ENCODE measurements at places on chromosomes 11 and 22.

DNA sequence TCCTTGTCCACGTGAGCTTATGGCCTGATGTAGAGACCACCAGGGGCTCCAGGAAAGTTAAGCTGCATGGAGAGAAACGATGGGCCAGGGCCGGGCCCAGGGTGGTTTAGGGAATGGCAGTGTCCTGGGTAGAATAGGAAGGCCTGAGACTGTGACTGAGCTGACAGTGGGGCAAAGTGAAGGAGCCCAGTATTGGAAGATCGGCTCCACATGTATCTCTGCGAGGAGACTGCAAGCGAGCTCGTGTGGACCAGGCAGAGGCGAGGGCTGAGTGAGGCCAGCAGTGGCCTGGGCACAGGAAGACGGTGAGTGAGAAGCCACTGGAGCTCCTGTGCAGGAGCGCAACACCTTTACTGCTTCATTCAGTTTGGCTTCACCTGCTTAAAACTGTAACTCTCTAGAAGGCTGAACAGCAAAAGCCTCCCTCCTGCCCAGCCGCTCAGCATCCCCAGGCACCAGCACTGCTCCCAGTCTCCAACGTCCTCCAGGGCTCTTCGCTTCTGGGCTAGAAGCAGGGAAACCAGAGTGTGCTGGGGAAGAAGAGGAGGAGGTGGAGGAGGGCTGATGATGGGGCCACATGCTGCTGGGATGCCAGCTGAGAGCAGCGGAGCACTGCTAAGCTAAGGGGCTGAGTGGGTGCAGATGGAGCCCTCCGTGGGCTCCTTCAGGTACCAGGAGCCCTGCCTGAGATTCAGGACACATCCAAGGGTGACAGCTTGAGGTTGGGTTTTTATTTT is 13.5 kb downstream of the TCIRG1 start:
- no peak for DNase-seq

- DNase-seq: no peak
These were observed 13.7 kb upstream of the DRD2 start for GRCh38 chr11:113488931-113489351.

GRCh38 chr11:65047581-65048422 is 6.8 kb downstream of the SAC3D1 start:
- DNase-seq: no peak

- DNase-seq: no peak
These were observed 206.2 kb upstream of the MTMR2 start for GRCh38 chr11:96130061-96130620.

GRCh38 chr22:38243007-38243765 is 29.6 kb downstream of the TMEM184B start:
- no peak for DNase-seq

DNA sequence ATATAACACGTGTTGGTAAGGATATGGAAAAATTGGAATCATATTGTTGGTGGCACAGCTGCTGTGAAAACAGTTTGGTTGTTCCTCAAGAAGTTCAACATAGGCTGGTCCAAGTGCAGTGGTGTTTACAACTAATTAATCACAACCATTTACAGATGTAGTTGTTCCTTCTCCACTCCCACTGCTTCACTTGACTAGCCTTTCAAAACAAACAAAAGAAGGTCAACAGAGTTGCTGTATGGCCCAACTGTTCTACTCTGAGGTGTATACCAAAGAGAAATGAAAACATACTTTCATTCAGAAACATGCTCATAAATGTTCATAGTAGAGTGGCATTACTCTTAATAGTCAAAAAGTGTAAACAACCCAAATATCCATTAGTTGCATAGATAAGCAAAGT is 36.6 kb upstream of the ACAT1 start:
- no peak for DNase-seq

- no peak for DNase-seq
These were observed 4.0 kb downstream of the YPEL4 start for GRCh38 chr11:57645689-57646085.

GRCh38 chr11:123197711-123198110 is 2.7 kb upstream of the CLMP start:
- no peak for DNase-seq

DNA sequence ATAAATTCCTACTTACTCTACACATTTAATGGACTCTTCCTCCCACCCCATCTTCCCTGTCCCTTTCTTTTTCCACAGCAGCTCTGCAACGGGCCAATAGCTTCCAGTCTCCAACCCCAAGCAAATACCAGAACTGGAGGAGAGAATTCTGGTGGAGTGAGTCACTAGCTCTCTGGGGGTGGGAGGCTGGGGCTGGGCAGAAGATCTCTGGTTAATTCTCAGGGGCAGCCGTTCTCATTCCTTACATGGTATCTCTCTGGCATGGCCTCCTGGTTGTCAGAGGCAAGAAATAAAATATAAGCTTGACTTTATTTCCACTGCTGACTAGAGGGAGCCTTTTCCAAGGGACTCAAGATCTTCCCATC is 90.4 kb upstream of the PARVA start:
- no peak for DNase-seq

DNA sequence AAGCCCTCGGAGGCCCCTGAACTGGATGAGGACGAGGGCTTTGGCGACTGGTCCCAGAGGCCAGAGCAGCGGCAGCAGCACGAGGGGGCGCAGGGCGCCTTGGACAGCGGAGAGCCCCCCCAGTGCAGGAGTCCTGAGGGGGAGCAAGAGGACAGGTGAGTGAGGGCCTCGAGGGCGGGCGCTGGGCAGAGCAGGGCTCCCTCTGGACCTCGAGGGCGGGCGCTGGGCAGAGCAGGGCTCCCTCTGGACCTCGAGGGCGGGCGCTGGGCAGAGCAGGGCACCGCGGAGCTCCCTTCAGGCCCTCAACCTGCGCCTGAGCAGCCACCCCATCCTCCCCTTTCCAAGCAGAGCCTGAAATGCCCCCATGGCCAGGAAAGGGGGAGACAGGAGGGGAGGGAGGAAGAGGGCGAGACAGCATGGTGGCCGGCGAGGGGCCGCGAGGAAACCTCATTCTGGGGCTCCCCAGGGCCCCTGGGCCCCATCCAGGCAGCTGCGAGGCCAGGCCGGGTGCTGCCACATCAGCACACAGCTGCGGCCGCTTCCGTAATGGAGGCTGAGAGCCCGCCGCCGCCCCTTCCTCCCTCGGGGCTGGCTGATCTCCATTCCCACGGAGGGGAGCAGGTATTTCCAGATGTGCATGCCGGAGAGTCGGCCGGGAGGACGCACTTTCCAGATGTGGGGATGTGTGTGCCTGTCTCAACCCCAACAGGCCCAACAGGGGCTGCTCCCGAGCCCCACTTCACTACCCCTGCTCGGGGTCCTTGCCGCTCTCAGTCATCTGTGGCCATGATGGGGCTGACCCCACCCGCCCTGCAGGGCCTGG is 10.0 kb downstream of the PRR33 start:
- DNase-seq: no peak

- no peak for DNase-seq
These were observed 4.7 kb downstream of the SAC3D1 start for GRCh38 chr11:65045728-65046127.

DNA sequence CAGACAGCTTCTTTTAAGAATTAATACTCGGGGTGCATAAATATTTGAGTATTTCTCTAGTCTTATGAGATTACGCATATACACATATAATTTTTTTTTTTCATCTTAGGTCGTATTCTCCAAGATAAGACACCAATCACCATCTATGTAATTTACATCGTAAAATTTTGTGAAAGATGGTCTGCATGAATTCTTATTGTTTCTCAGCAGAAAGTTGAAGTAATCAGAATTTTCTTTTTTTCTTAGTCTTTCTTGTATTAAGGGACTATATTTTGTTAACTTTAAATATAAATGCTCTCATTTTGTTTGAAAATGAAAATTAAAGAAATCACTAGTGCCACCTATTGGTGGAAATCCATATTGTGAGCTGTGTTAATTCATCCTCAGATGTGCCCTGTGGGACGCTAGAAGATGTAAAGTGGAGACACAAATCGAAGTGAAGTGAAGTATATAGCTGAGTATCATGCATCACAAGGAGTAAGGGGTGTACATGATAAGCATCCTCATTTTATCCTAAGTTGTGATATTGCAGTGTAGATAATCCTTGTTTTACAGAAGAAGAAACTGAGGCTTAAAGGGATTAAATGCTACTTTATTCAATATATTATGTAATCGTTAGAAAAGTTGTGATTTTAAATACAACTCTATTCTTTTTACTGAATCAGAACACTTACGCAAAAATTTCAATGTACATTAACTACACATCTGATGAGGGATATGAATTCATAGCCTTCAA is 2084.3 kb downstream of the LRRC4C start:
- no peak for DNase-seq

DNA sequence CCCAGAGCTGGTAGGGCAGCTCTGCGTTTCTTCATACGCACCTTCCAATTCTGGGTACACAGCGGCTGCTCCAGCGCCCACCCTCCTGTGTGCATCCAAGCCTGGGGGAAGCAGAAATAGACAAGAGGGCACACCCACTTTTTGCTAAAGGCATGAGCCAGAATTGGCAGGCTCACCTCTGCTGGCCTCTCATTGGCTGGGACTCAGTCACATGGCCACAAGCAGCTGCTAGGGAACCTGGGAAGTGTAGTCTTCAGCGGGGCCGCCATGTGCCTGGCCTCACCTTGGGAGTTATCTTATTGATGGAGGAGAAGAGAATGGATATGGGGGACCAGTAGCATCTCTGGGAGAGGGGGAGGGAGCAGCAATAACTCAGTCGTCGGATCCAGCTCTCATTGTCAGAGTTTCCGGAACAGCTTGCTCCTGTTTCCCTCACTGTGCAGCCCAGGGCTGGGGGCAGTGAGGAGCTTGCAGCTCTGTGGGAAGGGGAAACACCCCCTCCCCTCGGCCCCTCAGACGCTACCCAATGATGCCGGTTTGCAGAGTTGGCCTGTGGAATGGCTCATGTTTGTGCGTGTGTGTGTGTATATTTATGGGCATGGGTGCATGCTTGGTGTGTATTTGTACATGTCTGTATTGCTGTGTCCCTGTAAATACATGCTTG is 11.8 kb upstream of the MIEF1 start:
- DNase-seq: peak; percentile 66

DNA sequence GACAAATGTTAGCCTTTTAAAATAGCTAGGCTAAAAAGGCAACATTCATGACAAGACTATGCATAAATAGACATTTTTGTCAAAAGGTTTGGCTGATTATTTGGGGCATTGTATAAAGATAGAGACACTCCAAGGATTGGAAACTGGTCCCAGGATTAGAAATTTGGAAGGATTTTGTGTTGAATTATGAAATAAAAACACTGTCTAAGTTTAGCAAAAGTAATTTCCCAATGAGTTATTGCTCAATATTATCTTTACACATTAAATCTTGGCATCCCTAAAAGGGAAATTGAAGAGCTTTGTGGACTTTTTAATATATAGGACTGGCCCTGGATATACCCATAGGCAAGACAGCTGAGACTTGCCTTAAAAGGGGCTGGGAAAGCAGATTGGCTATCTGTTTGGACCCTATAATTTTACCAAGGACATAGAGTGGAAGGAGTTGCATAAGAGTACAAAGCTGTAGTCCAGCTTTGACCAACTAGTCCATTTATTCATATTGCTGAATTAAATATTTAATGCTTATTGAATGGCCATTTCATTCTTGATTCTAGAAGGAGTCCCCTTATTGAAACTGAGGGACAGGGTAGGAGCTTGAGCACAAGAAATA is 382.7 kb downstream of the METTL15 start:
- no peak for DNase-seq

- DNase-seq: no peak
These were observed 17.5 kb downstream of the NCR3LG1 start for GRCh38 chr11:17369094-17369493.

- DNase-seq: no peak
These were observed 55.0 kb downstream of the MICAL2 start for GRCh38 chr11:12165237-12165875.

GRCh38 chr11:131580476-131580875 is 210.1 kb downstream of the NTM start:
- DNase-seq: no peak

GRCh38 chr11:71432761-71433647 is 15.2 kb downstream of the DHCR7 start:
- DNase-seq: no peak

DNA sequence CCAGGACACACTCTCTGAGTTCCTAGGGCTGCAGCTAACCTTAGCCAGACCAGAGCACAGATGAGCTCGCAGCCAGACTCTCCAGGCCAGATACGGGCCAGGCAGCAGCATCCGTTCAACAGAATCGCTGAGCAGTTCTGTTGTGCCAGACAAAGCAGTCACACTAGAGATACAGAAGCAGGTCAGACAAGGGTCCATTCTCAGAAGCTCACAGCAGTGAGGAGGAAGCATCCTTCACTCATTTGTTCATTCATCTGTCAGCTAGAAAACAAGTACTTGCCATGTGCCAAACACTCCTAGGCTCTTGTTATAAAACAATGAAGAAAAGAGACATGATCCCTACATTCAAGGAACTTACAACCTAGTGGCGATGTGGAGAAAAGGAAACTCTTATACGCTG is 2.6 kb downstream of the LMO2 start:
- no peak for DNase-seq

GRCh38 chr22:41800348-41801146 is at the start of gene CCDC134:
CCDC134 (plus strand) TSS chr22:41800679; CDS start chr22:41808891, 8,212 bp downstream.
- peak; percentile 78 for DNase-seq

GRCh38 chr11:11975201-11976092 is 33.0 kb downstream of the DKK3 start:
- DNase-seq: no peak

GRCh38 chr11:95157824-95158223 is 68.2 kb downstream of the ENDOD1 start:
- DNase-seq: no peak

- no peak for DNase-seq
These were observed 36.2 kb downstream of the DLG2 start for GRCh38 chr11:85590848-85591483.

- DNase-seq: no peak
These were observed 23.2 kb upstream of the FEZ1 start for GRCh38 chr11:125519256-125519655.

GRCh38 chr11:124977006-124977405 is 23.0 kb downstream of the CCDC15 start:
- no peak for DNase-seq

GRCh38 chr11:19079643-19080440 is 19.3 kb upstream of the MRGPRX2 start:
- no peak for DNase-seq

DNA sequence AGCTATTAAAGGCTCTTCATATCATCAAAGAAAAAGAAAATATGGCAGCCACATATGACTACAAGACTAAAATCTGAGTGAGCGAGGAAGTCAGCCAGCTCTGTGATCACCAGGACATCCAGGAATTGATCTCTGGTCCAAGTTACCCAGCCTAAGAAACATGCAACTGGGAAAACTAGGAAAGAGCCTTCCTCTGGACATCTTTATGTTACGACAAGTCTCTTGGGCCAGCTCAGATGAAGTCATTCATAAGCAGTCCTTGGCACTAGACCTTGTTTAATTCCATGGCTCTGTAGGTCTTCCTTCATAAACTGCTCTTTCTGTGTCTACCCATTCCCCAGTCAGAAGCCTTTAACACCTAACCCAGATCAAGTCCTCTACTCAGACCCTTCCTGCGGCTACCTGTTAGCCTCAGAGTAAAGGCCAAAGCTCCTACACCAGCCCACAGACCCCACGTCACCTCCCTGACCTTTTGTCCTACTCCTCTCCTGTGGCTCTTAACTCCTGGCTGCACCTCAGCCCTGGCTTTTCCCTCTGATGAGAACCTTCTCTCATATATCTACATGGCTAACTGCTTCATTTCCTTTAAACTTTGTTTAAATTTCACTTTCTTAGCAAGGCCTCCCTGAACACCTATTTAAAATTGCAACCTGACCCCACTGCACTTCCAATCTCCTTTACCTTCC is 134.0 kb downstream of the KIF18A start:
- DNase-seq: no peak

GRCh38 chr11:132728026-132728425 is 804.3 kb downstream of the OPCML start:
- no peak for DNase-seq
